T-helper 1 cell (primary cell): ENCODE measurements at places on chromosomes 2 and 18.

DNA sequence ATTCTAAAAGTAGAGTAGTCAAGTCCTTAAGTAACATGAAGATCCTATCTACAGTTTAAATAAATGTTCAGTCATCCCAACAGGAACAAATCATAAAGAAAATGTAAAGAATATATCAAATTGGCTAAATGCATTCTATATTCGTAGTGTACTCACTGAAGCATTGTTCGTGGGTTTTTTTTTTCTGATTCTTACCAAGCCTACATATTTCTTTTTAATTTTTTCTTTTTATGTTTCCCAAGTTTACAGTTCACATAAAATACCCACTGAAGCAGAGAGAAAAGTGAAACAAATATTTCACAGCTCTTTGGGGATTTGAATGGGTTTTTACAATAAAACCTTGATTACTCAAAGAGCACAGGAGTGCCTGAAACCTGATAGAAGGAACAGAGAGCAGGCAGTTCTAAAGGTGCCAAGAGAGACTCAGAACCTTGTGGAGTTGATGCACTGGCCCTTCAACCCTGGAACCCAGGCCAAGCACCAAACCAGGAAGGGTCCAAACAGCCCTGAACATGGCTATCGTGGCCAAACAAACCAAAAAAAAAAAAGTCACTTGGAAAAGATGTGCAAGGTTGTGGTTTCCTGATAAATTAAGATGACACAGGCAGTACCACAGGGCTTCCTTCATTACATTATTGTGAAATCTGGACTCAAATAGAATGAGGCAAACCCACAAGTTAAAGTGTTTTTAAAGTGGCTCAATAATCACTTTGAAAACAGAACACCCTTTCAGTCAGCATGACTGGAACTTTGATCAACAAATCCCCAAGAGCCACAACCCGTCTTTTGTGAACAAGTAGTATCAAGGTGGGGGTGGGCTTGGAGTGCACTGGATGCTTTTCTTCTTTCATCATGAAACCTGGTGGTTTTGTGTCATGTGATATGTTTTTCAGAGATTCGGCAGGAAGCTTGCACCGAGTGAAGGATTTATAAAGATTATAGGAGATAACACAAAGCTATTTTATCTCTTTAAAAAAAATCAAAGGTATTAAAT, 245.0 kb upstream of the FN1 start:
- peak; percentile 32 for DNase-seq

DNA sequence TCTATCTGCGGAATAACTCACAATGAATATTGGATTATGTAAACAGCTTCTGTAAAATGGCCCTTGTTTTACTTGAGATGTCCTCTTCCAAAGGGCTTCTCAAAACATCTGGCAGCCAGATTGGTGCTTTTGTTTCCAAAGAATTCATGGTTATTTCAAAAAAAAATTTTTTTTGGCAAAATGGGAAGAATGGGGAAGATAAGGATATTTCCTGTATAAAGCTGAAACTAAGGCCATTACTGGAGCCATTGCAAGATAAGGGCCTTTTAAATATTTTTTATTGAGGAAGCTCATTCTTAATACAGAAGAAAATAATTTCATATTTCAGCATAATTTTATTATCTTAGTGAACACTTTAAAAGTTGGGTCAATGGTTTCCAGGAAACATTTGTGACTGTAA, 259.1 kb downstream of the GALNT13 start:
- DNase-seq: no peak

DNA sequence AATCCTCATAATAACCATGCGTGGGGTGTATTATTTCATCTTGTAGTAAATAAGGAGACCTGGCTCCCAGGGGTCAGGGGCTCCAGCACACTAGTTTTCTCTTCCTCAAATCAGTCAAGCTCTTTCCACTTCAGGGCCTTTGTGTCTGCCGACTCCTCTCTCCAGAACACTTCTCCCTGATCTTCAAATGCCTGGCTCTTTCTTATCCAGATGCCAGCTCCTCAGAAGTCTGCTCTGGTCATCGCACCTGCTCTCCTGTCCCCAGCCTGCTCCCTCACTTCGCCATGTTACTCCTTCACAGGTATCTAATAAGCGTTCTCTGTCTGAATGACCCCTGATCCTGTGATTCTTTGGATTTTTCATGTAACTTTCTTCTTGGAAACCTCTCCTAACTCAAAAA, 62.0 kb downstream of the GYPC start:
- DNase-seq: no peak

GRCh38 chr18:33369711-33370449, 70.6 kb downstream of the CCDC178 start:
- no peak for DNase-seq

DNA sequence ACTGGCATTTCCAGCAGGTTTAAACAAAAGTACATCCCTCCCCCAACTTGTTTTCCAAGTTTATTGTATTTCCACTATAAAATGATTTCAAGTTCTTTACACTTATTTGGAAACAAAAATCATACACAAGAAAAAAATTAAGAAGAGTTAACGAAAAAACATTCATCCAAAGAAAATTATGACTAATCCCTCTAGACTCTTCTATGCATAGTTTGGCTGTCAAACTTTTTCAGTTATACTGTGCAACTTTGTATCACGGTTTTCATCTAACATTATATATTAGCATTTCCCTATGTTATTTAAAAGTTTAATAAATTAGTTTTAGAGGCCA, 627 bp downstream of the WDCP start:
- no peak for DNase-seq

DNA sequence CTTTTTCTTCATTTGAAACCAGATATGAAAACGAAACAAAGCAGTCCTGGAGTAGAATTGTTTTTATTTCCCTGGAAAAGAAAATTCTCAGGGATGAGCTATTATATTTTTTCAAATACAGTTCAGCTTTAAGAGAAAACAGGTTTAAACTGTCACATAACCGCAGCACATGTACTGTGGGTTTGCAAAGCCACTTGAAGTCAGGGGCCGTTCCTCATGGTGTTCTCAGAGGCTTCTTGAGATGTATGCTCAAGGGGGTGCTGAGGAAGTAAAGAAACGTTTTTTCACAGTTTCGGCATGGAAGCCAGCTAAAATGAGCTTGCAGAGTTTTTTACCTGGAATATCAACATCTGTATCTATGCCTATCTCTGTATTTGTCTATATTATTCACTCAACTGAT, 225.3 kb downstream of the MC4R start:
- DNase-seq: no peak

- no peak for DNase-seq
Observed at GRCh38 chr2:232593982-232594381, 39.4 kb upstream of the EFHD1 start.

GRCh38 chr2:36351736-36352349, 3.7 kb upstream of the CRIM1 start:
- DNase-seq: peak; percentile 34
